ENCODE measurements at places on chromosomes 2 and 18.

- DNase-seq, result no peak
These were observed 249.7 kb downstream of the GLI2 start for GRCh38 chr2:120985174-120985996.

DNA sequence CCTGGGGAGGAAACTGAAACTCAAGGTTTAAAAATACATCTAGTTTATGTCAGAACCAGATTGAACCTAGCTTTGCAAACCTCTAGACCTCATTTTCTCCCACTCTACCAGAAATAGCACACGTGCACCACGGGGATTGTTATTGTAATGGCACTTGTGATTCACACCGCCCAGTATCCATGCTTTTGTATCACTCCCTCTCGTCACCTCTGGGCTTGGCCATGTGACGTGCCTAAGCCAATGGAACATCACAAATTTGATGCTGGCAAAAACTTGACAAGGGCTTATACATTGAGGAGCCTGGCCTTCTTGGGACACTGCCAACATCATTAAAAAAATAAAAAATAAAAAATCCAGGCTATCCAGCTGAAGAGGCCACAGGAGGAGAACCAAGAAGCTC lies 495.8 kb upstream of the POU3F3 start:
- DNase-seq, result no peak

DNA sequence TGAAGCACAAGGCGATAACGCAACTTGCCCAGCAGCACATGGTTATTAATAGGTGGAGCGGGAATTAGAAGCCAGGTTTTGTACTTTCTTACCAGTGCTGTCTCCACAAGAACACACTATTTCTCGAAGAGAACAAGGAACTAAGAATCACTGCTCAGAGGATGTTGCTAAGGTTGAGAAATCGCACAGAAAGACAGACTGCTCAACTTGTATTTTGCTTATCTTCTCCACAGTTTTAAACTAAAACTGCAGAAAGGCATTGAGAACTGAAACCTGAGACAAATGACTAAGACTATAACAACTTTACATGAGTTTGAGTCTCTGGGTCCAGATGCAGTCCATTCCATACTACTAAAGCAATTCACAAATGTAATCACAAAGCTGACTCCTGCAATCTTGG lies 6.2 kb downstream of the PRKD3 start:
- no peak for DNase-seq

DNA sequence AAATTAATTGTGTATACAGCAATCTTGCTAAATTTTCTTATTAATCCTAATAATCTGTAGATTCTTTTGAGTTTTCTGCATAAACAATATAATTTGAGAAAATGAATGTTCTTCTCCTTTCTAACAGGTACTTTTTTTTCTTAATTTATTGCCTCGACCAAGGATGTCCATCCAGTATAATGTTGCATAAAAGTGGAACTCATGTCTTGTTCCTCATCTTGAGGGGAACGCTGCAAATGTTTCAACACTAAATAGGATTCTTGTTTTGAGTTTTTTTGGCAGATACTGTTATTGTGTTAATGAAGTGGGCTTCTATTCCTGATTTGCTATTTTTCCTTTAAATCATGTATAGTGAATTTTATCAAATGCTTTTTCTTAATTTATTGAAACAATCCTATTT lies 244.4 kb upstream of the REV1 start:
- no peak for DNase-seq

- DNase-seq, result no peak
These were observed 892.2 kb upstream of the ZEB2 start for GRCh38 chr2:145412155-145412554.
